Left renal cortex interstitium (tissue), 4 donors: ENCODE measurements at places on chromosomes 4 and X. TPM values are rescaled to one million over a fixed set of nuclear protein-coding genes. Genes with fewer than 3 reads are reported as not detected.

The MGAT4D gene
- polyA plus RNA-seq: not detected

The TMPRSS11A gene
- not detected for polyA plus RNA-seq

The ADH7 gene
- polyA plus RNA-seq: not detected

The GSX2 gene
- not detected for polyA plus RNA-seq

The RAB40A gene
- polyA plus RNA-seq: 1.9 TPM

The SPANXN3 gene
- polyA plus RNA-seq: not detected

The CYBB gene
- polyA plus RNA-seq: 11.4 TPM

The NEIL3 gene
- 6.1 TPM for polyA plus RNA-seq

The ALAS2 gene
- 9.3 TPM for polyA plus RNA-seq

The NPFFR2 gene
- polyA plus RNA-seq: 0.73 TPM

The MAGEA8 gene
- polyA plus RNA-seq: 0.28 TPM

GRCh38 chr4:22498866-22499265 lies 17.0 kb downstream of the ADGRA3 start:
- DNase-seq: no peak

DNA sequence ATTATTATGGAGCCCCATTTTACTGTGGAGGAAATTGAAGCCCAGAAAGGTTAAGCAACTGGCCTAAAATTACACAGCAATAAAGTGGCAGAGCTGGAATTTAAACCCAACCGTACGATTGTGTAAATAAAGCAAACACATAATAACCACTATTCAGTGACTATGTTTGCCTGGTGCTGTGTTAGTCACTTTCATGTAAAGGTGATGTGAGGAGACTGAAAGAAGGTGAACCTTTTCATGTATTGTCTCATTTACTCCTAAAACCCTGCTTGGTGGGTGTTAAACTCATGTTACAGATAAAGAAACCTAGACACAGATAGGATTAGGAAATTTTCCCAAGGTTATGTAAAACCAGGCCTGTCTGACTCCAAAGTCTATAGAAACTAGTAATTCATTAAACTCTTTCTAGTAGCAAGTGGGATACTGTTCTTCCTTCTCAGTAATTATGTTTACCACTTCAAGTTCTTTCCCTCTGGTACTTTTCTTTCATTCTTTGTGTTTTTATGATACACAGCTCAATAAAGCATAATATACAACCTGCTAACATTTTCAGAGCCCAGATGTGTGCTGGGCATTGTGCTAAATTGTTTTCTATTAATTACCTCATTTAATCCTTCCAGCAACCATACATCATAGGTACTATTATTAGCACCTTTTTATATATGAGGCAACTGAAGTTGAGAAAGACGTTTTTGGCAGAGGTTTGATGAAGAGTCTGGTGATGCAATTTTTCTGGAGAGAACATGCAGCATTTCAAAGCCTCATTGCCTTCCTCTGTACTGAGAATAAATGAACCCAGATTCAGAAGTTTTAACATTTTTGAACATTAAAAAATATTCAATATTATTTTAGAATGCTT lies 202.7 kb downstream of the SPRY1 start:
- DNase-seq: no peak

DNA sequence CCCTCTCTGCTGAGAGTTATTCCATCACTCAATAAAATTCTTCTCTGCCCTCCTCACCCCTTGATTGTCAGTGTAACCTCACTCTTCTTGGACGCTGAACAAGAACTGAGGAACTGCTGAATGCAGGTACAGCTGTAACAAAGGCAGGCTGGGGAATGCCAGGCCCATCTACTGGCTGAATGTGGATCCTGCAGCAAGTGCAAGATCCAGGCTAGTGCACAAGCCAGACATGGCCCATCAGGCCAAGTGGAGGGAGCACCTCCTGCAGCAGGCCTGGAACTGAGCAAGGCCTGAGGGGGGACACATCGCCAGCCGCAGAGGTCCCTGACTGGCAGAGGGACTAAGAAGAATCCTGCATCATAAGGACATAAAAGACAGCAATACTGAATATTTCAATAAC lies 411.8 kb upstream of the PCDH10 start:
- no peak for DNase-seq

GRCh38 chr4:1285790-1286553 lies 3.7 kb upstream of the MAEA start:
- DNase-seq: no peak

DNA sequence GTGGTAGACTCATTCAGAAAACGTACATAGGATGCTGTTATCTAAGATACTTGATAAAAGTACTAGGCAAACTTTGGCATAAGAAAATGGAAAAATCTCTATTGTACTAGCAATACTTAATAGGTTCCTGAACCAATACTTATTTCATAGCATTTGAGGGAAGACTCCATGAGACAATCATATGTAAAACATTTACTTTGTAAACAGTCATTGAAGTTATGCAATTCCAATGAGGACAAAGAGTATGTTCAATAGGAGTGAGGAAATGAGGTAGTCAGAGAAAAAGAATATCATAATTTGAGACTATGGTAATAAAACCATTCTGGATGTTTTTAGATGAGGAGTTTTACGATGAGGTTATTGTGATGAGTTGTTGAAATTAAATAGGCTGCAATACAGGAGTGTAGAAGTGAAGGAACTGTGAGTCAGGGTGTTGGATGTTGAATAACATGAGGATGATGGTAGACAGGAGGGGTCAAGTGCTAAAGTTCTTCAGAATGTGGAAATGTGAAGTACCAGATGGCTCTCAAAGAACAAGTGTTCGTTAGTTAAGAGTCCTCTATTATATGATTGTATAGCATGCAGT lies 397.9 kb downstream of the PPP3CA start:
- DNase-seq: no peak

DNA sequence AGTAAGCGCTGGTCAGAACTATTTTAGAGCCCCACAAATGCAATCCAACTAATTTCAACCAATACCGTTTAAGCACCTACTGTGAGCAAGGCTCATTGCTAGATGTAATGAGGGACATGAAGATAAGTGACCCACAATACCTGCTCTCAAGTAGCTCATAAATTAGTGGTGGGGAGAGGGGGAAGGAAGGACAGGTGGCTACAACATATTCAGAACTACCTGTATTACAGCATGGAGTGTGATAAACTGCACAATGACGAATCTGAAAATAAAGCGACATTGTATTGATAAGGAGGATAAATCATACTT lies 311.6 kb upstream of the DIAPH2 start:
- DNase-seq: no peak

GRCh38 chr4:152727784-152728183 lies 48.0 kb upstream of the TMEM154 start:
- no peak for DNase-seq

- DNase-seq: no peak
These were observed 48.9 kb upstream of the GATB start for GRCh38 chr4:151809716-151810115.

GRCh38 chr4:16205298-16206164 lies 20.7 kb downstream of the TAPT1 start:
- no peak for DNase-seq

DNA sequence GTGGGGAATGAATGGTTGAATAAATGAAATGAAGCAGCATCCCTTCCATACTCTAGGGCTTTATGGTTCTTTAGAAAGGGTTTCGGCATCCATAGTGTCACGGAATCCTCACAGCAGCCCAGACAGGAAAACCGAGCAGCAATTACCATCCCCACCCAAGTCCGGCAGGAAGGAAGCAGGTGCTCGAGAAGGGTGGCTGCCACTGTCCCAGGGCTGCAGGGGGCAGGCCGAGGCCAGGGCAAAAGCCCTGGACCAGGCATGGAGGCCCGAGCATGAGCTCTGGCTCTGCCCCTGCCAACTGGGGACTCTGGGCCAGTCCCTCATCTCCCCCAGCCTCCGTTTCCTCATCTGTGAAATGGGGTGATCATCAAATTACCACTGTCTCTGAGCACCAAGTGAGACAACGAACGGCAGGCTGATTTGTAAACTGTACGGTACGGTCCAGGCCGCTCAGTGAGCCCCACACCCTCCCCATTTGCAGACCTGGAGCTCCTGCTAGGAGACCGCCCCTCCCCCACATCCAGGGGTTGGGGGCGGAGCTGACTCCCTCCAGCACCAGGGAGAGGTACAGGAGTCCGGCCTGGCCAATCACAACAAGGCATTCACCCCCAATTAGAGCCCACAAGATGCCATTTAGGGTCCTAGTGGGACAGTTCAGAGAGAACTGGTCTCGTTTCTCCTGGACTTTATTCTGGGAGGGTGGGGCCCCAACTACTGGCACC lies 100.4 kb downstream of the WFS1 start:
- DNase-seq: no peak

- DNase-seq: no peak
These were observed 610.6 kb upstream of the DIPK2B start for GRCh38 chrX:45811326-45811725.

GRCh38 chr4:113764720-113765264 lies 3.3 kb upstream of the CAMK2D start:
- no peak for DNase-seq

DNA sequence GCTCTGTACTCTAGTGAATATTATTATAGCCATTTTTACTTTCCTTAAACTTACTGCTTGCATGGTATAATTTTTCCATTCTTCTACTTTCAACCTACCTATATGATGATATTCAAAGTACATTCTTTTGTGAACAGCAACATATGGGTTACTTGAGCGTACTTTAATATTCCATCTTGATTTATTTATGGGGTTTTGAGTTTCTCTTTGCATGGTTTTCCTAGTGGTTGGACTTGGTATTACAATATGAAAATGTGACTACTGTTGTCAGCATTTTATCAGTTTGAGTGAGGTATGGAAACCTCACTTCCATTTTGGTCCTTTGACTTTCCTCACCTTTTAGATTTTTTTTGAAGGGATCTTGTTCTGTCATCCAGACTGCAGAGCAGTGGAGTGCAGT lies 35.9 kb downstream of the ADGRG4 start:
- DNase-seq: no peak

DNA sequence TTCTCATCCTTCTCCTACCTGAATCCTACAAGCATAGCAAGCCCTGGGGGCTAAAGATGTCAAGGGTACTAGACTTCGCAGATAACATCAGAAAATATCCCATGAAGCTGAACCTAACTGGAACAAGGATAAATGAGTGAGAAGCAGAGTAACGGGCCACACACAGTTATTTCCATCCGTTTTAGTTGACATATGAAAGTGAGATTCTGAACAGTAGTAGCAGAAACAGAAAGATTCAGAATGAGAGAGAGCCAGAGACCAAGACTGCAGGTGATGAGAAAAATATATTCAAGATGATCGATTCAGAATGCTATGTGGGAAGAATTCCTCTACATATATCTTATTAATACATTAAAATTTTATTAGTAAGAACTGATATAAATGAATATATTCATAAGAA lies 165.1 kb downstream of the TSPAN5 start:
- DNase-seq: no peak

DNA sequence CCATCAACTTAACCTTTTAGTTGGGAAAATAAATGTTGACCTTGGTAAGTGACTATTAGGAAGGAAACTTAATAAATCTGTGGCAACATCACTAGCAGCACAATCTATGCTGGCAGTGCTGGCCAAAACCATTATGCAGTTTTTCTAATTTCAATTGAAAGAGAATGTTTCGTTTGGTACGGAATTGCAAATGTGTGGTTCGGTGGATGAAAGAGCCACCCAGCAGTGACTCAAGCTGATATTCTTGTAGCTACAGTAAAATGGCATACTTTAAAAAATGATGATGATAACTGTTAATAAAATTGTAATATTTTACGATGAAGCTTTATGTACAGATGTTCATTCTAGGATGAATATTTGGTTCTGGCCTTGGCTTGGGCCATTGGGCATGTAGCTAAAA lies 40.7 kb upstream of the AP1S2 start:
- DNase-seq: no peak

- DNase-seq: no peak
These were observed 11.4 kb upstream of the GPR34 start for GRCh38 chrX:41677183-41678060.

DNA sequence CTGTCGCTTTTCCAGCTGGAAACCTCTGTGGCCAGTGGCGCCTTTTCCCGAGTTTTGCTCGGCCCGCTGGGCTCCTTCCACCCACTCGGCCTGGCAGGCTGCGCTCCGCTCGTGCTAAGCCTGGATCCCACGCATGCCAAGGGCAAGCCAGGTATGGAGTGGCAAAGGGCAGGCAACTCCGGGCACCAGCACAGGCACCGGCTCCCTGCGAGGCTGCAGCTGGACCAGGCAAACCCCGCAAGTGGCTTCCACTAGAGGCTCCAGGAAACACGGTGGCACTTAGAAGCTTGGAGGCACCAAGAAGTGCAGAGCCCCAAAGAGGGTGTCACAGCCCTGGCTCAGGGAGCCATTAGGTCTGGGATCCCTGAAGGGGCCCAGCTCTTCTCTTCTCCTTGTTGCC lies 59.5 kb downstream of the PPA2 start:
- no peak for DNase-seq

DNA sequence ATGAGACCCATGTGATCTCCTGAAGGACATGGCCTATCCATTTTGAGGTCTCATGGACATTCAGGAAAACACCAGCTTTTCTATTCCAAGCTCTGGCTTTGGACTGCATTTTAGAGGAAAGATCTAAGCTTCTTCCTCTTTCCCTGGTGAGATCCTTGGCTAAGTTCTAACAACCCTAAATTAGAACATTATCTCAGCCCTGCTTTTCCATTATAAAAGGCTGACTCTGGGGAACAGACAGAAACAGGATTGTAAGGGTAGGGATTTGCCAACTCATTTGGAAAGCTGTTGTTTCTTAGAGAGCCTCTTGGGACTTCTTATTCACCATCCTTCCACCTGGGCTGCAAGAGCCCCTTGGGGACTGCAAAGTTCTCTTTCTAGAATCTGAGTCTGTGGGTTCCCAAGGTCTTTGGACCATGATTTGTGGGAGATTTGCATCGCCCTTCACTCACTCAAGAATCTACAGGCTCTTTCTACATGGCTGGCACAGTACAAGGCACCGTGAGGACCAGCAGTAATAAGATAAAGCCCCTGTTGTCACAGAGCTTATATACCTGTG lies 146.9 kb downstream of the FNIP2 start:
- no peak for DNase-seq

DNA sequence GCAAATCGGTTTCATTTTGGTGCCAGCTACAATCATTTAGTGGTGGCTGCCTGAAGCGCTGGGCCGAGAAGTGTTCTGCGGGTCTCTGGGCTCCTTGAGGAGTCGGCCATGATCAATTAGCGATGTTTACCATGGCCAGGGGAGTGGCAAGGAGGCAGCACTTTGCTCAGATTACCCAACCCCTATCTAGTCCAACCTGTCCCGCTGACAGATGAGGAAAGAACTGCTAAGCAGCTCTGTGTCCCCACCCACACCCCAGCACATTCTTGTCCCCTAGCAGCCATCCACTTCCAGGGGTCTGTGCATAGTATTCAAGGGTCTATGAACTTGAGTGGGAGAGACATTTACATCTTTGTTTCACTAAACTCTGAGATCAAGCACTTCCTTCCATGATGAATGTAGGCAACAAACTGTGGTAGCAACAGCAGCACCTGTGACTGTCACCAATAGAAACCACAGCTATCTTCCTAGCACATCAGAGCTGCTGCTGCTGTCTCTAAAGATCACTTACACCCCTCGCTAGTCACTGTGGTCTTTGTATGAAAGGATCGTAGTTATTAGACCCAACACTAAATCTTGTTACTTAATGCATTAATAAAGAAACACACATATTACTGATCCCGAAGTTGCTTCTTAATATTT lies 331.6 kb downstream of the BCOR start:
- no peak for DNase-seq

GRCh38 chr4:121034017-121034416 lies 38.3 kb downstream of the NDNF start:
- DNase-seq: no peak

- DNase-seq: no peak
These were observed 23.6 kb upstream of the SLC25A43 start for GRCh38 chrX:119375561-119375960.

- no peak for DNase-seq
These were observed 30.2 kb upstream of the TSPAN5 start for GRCh38 chr4:98688411-98689290.
